ENCODE measurements at places on chromosomes 12 and 14.

DNA sequence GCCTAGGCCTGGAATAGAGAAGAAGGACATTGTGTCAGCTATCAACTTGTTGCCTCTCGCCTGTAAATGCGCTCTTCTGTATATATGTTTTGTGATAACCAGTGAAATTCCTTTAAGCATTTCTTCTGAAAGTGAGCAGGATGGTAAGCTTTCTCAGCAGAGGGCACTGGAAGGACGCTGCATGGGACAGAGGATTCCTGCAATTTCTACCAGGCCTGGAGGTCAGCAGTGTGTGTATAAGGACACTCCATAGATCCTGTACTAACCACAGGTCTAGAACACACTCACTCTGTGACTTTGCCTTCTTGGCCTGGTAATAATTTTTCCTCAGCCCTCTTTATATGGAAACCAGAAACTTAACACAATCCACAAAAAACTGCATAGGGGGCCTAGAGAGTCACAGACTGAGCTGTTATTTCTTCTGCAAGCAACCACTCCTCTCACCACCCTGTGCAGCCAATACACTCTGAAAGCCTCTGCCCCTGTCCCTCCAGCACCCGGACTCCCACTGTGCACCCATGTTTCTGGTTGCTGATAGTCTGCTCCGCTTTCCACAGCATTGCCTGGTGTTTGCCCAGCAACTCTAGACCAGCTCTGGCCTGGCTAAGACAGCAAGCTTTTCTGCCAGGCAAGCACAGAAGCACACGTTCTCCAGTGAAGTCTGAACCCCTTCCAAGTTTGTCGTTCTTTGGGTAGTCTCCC is 94.0 kb upstream of the RMST start:
- H3K36me3 ChIP-seq, result no peaks in the 10 kb centered on the region
- H3K27me3 ChIP-seq, result no peaks in the 10 kb centered on the region
- no peak overlapping the region for H3K27ac ChIP-seq

- peaks cover 10% of the 10 kb centered on the region for H3K4me1 ChIP-seq
- H3K36me3 ChIP-seq, result no peaks in the 10 kb centered on the region
- peaks cover 77% of the 10 kb centered on the region for H3K27me3 ChIP-seq
- peak overlapping the region; percentile 65 for H3K4me3 ChIP-seq
- H3K27ac ChIP-seq, result no peak overlapping the region
- DNase-seq, result no peak
Observed at GRCh38 chr12:109309381-109310246, 530 bp upstream of the FOXN4 start.

GRCh38 chr12:65568517-65568916 is 255.8 kb upstream of the HMGA2 start:
- DNase-seq, result no peak
- no peak overlapping the region for H3K4me3 ChIP-seq
- H3K36me3 ChIP-seq, result no peaks in the 10 kb centered on the region

DNA sequence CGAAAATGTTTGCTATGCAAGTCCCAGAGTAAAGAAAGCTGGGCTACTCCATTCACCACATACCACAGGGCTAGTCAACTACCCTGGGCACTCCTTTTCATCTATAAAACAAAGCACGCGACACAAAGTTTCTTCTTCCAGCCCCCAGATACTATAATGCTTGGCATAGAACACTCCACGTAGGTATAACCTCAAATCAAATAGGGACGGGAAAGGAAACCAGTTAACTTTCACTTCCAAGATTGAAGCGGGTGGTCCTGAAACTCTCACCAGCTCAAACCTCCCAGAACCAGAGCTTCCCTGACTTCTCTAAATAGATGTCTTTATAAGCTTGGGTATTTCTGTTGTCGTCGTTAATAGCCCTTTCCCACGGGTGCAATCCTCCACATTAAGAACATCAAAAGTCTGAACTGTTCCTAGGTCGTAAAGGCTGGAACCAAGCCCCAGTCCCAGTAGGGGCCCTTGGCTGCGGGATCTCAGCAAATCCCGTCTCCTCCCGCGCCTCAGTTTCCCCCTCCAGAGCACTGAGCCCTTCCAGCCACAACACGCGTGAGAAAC is 647 bp downstream of the LGMN start:
- H3K36me3 ChIP-seq, result peaks cover 2% of the 10 kb centered on the region
- H3K4me1 ChIP-seq, result peaks cover 40% of the 10 kb centered on the region
- H3K4me3 ChIP-seq, result peak overlapping the region; percentile 72
- H3K27ac ChIP-seq, result no peak overlapping the region
- H3K27me3 ChIP-seq, result peaks cover 47% of the 10 kb centered on the region

DNA sequence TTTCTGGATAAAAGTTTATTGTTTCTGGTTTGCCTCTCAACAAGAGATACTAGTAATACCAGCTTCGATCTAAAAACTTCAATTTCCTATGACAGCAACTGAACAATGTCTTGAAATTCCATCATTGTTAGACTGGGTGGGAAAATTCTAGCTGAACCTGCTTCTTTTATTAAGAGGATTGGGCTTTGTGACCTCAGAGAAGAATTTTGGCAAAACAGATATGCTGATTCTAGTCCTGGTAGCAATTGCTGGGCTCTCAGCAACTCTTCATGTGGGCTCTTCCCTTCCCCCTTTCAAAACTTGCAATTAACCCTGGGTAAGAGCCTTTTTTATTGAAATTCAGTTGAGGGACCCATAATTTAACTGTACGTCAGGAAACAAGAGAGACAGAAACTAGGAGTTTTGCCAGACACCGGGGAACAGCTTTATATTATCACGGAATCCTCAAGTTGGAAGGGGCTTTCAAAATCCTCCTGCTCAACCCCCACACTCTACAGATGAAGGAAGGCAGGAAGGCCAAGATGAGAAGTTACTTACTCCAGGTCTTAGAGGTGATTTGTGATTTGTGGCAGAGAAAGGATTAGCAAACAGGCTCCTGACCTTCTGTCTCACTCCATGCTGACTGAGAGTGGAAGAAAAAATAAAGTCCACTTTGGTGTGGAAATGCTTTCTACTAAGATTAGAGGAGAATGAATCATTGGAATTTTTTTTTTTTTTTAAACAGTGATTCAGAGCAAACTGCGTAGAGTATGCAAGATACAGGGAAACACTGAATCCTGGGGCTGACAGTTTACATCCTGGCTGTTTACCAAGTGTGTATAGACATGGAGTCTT is 239.0 kb upstream of the ATP2B1 start:
- no peaks in the 10 kb centered on the region for H3K27me3 ChIP-seq
- H3K4me1 ChIP-seq, result peaks cover 16% of the 10 kb centered on the region
- DNase-seq, result no peak
- no peak overlapping the region for H3K27ac ChIP-seq
- H3K4me3 ChIP-seq, result no peak overlapping the region
- no peaks in the 10 kb centered on the region for H3K36me3 ChIP-seq

DNA sequence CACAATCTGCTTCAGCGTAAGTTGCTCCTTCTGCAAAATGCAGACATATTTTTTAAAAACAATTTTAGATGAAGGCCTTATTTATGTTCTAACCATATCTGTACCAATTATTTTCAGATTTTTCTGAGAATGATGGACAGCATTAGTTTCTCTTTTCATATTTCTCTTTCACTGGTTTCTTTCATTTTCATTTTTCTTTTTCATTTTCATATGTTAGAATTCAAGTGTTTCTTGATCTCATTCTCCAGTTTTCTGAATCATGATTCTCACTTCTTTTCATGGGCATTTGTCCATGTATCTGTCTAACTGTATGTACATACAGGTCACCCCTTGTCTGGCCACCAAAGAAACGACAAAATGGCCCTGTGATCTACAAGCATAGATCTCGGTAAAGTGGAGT is 346.6 kb downstream of the NAV3 start:
- no peak overlapping the region for H3K4me3 ChIP-seq
- no peak overlapping the region for H3K27ac ChIP-seq
- no peaks in the 10 kb centered on the region for H3K36me3 ChIP-seq
- no peaks in the 10 kb centered on the region for H3K27me3 ChIP-seq

- H3K27ac ChIP-seq, result no peak overlapping the region
- no peak for DNase-seq
- peaks cover 15% of the 10 kb centered on the region for H3K4me1 ChIP-seq
- no peaks in the 10 kb centered on the region for H3K36me3 ChIP-seq
- H3K27me3 ChIP-seq, result no peaks in the 10 kb centered on the region
Observed at GRCh38 chr12:51199366-51199945, 18.4 kb downstream of the POU6F1 start.

DNA sequence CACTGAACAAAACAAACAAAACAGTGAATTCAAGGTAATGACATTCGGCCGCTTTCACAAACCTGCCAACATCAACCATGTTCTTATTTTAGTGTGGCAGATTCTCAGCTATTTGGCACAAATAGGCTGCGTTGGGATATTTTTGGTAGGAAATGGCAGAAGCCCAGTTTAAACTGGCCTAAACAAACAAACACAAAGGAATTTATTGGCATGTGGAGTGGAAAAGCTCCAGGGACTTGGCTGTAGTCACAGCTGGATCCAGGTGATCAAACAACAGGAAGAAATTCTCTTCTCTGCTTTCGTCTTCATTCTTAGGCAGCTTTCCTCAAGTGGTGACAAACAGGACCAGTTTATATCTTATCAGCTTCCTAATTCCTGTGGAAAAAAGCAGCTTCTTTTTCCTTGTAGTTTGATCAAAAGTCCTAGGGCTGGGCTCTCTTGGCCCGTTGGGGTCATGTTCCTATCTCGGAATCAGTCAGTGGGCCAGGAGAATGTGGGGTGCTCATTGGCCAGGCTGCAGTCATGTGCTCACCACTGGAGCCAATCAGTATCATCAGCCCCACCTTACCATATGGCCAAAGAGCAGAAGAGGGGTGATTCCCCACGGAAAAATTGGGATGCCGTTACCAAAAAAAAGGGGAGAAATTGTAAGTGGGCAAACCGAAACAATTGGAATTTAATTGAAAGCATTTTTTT is 22.6 kb downstream of the C12orf75 start:
- no peak overlapping the region for H3K27ac ChIP-seq
- no peak for DNase-seq
- H3K27me3 ChIP-seq, result no peaks in the 10 kb centered on the region
- H3K4me3 ChIP-seq, result no peak overlapping the region
- peaks cover 64% of the 10 kb centered on the region for H3K4me1 ChIP-seq

- H3K27me3 ChIP-seq, result peaks cover 27% of the 10 kb centered on the region
- H3K27ac ChIP-seq, result no peak overlapping the region
- H3K36me3 ChIP-seq, result no peaks in the 10 kb centered on the region
- DNase-seq, result no peak
Observed at GRCh38 chr14:104866451-104867370, 1.6 kb downstream of the CEP170B start.

DNA sequence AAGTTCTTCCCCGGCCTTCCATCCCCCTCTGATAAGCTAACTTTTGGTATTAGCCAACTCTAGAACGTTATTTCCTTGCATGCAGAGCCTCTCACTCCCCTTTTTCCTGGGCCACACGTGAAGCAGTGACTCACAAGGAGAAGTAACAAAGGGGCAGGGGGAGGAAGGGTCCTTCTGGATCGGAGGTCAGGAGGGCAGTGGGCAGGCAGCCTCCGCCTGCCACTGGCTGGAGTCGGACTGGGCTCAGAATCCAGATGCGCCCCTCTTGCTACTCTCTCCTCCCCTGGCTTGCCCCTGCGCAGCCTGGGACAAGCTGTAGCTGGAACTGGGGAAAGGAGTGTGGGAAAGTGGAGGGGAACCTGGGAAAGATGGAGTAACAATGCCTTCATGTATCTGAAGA is 55.0 kb downstream of the TPCN1 start:
- no peak for DNase-seq
- no peaks in the 10 kb centered on the region for H3K36me3 ChIP-seq
- H3K27ac ChIP-seq, result no peak overlapping the region

Measured in activated CD4-positive, alpha-beta T cell treated with anti-CD3 and anti-CD28 coated beads, Interleukin-2, amount 10 ng/mL, durations not matched to agents 7 days and 5 days (primary cell).